ENCODE measurements at places on chromosomes 13 and 19.

- DNase-seq: no peak
Observed at GRCh38 chr19:6238643-6239281, 41.0 kb downstream of the MLLT1 start.

GRCh38 chr13:22062478-22063205 lies 391.8 kb downstream of the FGF9 start:
- DNase-seq: no peak

DNA sequence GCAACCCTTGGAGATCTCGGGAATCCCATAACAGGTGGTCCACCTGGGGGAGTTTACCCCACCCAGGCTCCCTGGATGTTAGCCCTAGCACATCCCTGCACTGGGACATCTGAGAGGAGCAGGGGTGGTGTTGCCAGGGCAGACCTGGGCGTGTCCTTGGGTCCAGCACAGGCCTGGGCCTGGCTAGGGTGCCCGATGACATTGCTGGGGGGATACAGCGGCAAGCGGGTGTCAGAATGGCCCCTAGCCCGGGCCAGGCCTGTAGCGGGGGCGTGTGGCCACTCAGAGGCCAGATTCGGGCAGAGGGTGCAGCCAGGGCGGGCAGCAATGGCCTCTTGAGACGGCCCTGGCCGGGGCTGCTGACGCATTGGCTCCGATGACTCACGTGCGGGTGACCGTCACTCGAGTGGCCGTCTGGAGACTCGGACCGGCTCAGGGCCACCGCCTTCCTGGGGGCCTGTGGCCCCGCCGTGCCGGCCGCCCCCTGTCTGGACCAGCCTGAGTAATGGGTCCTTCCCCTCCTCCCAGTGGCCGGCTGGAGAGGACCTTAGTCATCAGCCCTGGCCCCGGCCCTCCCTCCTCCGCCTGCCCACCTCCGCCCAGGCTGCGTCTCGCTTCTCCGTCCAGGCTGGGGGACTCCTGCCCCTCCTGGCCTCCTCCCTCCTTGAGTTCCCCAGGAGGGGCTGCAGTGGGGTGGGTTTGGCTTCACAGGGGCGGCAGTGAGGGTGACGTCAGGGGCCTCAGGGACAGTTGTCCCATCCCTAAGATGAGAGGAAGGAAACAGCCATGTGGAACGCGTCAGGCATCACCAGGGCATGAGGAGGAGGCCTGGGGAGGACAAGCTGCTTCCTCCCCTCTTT lies 23.2 kb upstream of the CRTC1 start:
- DNase-seq: no peak

GRCh38 chr13:84528408-84529070 lies 646.3 kb upstream of the SLITRK1 start:
- DNase-seq: no peak

DNA sequence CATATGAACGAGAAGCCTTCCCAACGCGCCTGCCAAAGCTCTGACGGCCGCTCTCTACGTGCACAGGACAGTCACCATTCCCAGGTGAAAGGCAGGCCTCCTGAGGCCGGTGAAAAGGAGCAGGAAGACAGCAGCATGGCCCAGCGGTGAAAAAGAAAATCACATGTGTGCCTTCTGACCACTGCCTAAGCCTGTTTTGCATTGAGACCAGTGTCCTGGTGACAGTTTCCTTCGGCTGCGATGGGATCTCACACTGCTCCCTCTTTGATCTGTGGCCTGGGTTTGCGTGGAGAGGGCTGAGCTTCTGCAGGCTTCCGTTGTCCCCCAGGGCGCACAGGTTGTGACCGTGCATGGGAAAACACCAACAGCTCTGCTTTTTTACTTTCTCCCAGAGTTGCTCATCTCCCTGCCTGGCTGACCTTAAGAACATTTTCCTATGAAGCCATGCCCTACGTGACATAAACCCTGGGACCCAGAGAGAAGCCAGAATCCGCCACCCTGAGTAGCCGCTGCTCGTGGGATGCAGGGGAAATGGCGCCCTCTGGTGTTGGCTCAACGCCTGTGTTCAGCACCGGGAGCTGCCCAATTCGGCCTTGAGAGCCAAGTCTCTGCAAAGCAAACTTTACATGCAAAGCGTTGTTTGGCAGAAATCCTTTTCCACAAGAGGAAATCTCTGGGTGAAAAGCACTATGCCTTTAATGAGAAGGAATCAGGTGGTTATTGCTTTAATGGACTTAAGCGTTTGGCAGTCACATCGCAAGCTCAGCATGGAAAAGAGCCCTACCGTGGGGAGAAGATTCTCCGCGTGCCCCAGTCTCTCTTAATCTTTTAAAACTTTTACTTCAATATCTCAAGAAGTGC lies 112.2 kb upstream of the GPR12 start:
- DNase-seq: peak; percentile 25

DNA sequence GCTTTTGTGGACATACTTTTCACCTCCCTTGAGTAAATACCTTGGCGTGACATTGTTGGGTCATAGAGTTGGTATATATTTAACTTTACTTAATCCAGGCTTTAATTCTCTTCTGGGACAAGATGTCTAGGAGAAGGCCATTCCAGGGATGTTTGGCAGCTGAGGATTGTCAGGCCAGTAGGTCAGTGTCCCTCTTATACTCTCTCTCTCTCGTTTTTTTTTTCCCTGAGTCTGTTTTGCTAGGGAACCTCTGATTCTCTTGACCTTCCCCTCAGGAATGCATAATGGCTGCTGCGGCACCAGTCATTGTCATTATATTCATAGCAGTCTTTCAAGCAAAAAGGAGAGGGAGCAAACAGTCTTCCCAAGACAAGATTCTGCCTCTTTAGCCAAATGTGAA lies 48.8 kb downstream of the BICRA start:
- DNase-seq: no peak

DNA sequence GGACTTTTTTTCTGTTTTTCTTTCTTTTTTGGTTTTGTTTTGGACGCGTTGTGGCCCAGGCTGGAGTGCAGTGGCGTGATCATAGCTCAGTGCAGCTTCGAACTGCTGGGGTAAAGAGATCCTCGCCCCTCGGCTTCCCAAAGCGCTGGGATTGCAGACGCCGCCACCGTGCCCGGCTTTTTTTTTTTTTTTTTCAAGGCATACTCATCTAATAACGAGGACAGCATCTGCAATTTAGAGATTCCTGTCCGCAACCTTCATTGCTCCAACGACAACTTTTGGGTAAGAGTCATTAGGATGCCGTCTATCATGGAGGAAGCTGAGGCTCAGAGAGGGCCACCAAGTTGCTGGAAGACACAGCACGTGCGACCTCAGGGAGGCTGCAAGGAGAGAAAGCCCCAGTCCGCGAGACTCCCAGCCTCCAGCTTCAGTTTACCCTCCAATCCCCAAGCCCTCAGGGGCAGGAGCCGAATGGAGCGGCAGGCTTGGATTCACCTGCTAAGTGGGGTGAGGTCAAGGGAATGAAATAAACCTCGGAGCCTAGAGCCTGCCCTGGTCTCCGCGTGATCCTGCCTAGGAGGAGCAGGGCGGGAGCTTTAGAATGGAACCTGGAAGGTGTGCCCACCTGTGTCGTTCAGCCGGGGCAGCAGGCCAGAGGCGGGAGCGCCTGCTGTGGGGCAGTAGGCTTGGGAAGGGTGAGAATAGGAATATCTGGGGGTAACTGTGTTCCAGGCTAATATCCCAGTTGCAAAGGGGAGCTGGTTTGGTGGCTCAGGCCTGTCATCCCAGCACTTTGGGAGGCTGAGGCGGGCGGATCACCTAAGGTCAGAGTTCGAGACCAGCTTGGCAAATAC lies 676 bp upstream of the POLRMT start:
- no peak for DNase-seq

- DNase-seq: no peak
Observed at GRCh38 chr19:33275933-33276619, 26.3 kb downstream of the CEBPA start.

DNA sequence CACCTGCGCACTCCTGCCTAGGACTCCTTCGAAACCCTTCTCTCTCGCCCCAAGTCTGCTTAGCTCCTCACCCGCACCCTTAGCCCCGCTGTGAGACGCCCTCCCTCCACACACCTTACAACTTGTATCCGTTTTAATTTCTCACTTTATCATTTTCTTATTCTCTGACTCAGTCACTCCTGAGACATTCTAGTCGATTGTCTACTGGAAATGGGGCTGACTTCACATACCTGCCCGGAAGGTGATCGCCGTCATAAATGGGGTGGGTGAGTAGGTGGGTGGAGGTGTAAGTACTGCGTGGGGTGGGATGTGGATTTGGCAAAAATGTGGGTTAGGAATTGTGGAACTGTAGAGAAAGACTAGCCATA lies 714 bp downstream of the NDFIP2 start:
- no peak for DNase-seq

- no peak for DNase-seq
Observed at GRCh38 chr13:91592056-91593014, 193.9 kb downstream of the GPC5 start.

DNA sequence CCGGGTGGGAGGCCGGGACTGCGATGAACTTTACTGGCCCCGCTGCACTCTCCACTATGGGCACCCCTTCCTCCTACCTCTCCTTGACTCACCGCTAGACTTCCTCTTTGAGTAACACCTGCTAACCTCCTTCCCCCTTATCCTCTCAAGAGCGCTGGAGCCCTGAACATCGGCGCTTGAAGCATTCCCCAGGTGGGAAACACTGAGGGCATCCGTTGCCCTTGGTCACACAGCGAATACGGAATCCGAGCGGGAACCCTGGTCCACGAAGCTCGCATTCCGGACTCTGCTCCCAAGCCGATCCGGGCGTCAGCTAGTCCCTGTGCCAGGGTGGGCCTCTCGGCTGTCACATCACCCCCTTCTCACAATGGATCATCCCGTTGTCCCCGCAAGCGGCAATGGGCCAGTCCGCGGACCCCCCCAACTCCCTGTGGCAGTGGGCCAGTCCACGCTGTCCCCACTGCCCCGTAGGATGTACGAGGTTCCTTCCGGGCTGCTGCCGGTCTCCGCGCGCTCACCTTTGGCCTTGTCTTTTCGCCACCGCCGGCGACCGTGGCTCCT lies 4.2 kb downstream of the LIPE start:
- peak; percentile 57 for DNase-seq

- no peak for DNase-seq
Observed at GRCh38 chr13:41462427-41462826, 5.1 kb downstream of the RGCC start.

DNA sequence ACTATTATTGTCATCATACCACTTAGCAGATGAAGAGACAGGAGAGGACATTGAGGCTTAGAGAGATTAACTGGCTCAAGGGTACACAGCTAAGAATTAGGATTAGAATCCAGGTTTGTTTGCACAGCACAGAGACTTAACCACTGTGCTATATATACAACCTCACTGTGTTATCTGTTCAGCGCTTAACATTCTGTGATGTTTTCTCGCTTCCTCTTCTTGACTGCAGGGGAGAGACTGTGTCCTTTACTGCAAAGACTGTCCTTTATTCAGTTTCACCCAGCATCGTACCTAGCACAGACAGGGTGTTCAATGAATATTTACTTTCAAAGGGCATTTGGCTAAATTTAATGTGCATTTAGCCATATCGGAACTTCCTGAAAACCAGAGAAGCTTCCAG lies 54.9 kb upstream of the PCDH8 start:
- no peak for DNase-seq

DNA sequence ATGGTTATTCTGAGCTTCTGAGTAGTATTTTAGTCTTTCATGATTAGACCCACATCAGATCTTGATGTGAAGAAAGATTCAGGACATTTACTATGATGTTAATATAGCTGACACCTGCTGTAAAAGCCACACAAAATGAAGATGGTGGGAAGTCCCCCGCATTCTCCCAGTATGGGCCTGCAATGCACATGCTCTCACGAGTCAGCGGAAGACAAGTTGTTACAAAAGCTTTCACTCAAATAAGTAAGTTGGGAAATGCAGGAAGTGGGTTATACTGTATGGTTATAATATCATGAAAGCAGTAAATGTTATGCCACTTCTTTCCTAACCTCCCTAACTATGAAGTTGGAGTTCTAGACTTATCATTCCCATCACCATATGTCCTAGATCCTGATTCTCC lies 171.9 kb downstream of the KLF5 start:
- DNase-seq: no peak

GRCh38 chr19:4916292-4917082 lies 7.2 kb downstream of the UHRF1 start:
- DNase-seq: peak; percentile 39

DNA sequence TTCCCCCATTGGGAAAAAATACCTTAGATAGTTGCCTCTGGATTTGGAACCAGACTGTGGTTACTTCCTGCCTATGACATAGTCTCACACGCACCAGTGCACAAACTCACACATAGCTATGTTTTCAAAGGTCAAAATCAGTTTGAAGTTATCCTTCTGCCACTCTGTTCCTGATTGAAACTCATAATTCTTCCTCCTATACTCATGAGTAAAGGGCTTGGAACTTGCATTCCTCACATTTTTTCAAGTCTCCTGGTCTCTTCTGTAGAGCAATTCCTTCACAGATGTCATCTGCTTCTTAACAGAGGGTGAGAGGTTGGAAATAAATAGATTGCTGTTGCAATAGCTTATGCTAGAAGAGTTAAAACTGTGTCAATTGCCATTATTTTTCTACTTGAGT lies 18.6 kb upstream of the POSTN start:
- DNase-seq: no peak

DNA sequence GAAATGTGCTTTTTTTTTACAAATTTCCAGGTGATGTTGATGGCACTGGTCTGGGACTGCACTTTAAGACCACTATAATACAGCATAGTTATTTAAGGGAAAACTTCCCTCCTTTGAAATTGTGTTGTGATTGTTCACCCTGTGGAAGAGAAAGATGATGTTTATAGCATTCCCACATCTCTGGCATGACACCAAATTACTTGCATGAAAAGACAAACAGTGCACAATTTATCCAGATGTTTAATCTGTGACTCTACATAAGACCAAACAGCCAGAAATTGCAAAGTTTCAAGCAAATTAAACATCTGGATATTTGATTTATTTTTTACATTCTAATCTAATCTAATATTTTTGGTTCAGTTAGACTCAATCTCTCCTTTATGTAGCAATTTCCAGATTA lies 51.6 kb downstream of the UFM1 start:
- DNase-seq: no peak

- DNase-seq: no peak
Observed at GRCh38 chr13:47046706-47047105, 149.9 kb upstream of the HTR2A start.

DNA sequence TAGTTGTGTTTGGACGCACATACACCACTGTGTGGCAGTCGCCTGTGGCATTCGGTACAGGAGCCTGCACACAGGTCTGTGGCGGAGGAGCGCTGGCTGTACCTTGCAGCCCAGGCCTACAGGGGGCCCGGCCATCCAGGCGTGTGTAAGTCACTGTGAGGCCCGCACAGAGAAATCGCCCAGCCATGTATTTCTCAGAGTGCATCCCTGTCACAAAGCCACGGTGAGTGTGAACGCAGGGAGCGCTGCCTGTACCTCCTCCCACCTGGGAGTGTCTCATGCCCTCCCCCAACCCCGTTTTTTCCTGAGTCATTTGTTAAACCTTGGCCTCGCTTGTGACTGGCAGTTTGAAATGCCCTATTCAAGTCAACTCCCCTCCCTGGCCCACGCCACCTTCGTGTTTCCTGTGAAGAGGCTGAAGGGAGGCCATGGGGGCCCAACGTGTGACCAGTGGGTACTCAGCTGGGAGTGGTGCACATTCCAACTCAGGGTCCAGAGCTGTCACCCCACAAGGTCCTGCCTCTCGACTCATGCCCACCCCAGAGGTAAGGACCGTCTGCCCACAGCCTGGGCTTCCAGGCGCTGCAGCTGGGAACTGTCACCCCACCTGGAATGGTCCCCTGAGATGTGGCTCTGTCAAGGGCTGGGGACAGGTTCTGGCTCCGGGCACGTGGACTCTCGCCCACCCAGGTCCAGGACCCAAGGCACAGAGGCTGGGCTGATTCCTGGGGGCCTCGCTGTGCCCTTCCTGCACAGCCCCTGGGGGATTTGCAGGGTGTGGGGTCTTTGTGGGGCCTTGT lies 11.6 kb upstream of the RASA3 start:
- peak; percentile 36 for DNase-seq

GRCh38 chr19:4908360-4908759 lies 941 bp upstream of the UHRF1 start:
- no peak for DNase-seq
